ENCODE measurements at places on chromosomes 3 and 15.

DNA sequence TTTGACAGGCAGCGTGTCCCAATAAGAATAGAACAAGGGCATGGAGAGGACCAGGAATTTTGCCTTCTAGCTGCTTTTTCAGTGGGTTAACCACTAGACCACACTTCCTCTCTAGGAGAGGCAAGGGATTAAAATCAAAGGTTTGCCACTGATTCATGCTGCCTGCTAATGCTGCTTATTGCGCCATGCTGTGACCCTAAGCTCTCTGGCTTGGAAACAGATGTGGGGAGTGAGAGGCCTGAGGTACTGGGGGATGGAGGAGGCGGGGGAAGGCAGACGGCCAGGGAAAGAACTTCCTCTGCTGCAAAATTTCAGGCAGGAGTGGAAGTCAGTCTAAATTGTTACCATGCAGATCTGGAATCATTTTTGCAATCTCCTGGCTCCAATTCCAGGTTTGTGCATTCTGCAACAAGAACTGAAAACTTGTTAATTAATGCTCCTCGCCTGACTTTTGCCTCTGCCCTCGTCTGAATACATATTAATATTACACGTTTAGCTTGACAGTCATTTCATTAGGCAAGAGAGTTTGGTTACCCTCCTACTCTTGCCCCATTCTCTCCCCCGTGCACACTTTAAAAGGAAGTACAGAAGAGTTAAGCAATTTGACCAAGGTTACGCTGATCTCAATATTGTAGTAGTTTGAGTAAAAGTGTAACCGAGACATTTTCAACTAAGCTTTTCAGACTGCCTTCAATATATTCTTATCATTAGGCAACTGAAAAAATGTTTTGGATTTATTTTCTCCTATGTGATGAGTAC is 121.7 kb upstream of the SPRED1 start:
- no peak for DNase-seq

DNA sequence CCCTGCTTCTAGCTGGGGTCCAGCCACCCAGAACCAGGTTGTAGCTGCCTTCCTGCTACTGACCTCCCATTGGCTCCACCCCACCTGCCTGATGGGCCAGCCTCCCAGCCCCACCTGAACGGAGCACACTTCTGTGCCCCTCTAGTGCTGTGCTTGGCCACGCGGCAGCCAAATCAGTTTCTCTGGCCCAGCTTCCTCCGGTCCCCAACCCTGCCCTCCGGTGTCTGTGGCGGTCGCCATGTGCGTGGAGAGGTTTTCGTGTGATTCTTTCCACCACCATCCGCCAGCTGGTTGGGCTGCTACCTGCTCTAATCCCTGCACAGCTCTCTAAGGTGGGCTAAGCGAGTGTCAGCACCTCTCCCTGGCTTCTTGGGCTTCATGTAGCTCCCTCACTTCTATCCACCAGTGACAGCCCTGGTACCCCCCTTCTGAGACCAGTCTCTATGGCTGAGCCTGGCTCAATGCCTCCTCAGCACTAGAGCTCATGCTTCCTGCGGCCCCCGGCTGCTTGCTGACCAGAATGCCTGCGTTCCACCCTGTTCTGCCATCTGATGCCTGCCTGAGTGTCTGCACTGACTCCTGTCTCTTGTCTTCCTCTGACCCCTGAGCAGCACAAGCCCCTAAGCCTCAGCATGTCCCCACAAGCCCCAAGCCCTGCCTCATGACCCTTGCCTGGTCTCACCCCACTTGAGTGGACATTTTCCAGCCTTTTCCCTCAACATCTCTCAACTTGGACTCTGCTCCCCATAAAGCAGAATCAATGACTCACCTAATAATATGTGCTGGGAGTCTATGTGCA is 23.2 kb upstream of the MAGEF1 start:
- DNase-seq, result no peak

- DNase-seq, result no peak
These were observed 136.6 kb upstream of the PTX3 start for GRCh38 chr3:157300094-157300493.

DNA sequence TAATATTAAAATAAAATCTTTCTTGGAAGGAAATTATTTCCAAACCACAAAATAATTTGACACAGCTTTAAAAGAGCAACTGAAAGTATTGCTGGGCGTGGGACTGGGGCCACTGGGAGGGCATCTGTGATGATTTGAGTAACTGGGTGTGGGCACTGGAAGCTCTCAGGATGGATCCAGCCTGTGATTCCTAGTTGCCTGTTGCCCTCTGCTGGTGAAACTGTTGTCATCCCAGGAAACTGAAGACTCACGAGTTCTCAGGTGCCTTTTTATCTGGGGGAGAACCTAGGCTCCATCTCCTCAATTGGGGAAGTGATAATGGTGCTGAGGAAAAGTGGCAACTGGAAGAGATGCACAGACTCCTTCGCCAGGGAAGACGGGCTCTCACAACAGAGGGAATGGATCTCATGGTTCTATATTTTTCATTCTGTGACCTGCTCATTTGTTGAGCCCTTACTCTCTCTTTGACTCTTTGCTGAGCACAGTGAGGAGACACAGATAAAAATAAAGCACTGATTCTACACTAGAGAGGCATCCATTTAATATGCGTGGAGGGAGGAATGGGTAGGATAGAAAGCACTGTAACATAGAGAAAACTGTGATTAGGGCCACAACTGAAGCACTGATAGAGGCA is 61.6 kb downstream of the TPRG1 start:
- DNase-seq, result peak; percentile 46

DNA sequence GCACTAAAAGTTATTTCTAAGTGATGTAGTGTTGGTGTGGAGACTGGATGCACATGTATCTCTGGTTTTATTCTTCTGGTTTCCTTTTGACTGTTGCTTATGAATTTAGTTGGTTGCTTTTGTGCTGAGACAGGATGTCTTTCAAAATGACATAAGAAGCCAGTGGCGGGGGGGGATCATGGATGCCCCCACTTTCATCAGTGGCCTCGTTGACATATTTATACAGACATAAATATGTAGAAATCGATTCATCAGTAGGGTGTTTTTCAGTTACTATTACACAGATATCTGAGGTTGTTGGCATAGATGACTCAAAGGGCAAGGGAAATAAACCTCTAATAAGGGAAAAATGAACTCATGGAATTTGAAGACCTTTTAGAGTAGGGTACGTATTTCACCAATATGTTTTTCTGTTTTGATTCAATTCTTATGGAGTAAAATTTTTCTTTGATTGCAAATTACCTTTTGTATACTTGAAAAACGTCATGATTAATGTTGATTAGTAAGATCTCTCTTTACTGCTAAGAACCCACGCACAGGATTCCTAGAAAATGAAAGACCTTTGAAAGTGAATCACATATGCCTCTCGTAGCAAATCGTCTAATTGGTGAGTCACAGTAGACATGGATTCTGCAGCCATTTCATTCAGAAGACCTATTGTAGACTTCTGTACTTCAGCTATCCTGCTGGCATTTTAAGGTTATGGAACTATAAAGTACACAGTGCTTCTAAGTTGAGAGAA is 97.4 kb upstream of the RBMS3 start:
- no peak for DNase-seq

DNA sequence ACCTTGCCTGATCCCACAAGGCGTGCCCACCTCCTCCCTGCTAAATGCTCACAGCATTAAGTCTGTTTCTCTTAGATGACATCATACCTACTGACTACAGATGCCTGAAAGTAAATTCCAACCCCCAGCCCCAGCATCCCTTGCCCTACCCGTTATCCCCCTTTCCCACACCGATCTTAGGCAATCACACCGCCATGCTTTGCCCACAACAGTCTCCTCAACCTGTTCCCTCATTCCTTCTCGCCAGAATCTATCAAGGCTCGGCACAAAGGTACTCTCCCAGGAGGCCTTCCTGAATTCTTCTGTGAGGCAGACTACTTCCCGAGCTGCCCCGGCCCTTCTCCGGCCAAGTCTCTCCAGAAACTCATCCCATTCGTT is 789 bp upstream of the SEC61A1 start:
- no peak for DNase-seq

DNA sequence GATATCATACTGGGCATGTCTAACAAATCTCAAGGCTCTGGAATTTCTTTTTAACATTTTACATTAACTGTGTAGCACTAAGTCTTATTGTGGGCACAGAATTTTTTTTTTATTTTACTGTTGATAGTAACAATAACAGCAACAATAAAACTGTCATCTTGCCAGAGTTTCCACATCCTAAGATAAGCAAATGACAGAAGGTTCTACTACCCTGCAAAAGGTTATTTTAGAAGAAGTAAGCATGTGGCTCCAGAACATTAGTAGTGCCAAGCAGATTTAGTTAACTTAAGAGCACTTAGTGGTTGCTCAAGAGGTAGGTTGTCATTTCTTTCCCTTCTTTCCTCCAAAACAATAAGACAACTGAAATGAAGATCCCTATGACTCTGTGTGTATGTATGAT is 743.0 kb upstream of the CBLB start:
- no peak for DNase-seq

GRCh38 chr3:14907043-14907966 is 40.1 kb upstream of the NR2C2 start:
- no peak for DNase-seq

DNA sequence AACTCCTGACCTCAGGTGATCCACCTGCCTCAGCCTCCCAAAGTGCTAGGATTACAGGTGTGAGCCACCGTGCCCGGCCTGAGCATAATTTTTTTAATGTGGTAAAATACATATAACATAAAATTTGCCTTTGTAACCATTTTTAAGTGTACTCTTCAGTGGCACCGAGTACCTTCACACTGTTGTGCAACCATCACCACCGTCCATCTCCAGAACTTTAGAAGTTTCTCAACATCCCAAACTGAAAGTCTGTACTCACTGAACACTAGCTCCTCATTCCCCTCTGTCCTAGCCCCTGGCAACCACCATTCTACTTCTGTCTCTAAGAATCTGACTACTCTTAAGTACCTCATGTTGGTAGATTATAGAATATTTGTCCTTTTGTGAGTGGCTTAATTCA is 35.2 kb downstream of the LRIG1 start:
- DNase-seq, result no peak

GRCh38 chr3:147554332-147554731 is 145.2 kb downstream of the ZIC1 start:
- no peak for DNase-seq

GRCh38 chr3:46576879-46577278 is 10.8 kb upstream of the LRRC2 start:
- no peak for DNase-seq

DNA sequence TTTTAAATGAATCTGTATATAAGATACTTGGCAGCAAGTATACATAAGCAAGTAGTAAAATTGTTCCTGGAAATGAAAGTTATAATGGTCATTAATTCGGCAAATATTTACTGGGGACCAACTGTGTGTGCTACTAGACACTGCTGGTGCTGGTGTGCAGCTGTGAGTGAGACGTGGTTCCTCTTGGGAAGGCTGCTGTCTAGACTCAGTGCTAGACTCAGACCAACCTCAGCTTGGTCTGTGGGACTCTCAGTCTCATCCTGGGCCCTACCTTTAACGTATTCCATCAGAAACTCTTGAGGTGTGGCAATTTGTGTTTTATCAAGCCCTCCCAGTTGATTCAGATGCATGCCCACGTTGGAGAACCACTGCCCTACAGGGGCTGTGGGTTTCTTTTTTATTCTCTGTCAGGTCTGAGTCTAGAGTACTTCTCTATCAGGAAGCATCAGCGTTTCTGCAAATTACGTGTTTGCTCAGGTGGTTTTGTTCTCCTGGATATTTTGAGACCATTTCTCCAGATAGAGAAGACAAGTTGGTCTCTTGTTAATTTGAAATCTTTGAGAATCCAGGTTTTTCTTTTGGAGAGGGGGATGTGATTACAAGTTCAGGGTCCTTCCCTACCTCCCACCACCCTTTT is 6.8 kb downstream of the TLNRD1 start:
- DNase-seq, result no peak

GRCh38 chr15:64343222-64343621 is 12.8 kb downstream of the CSNK1G1 start:
- no peak for DNase-seq

- DNase-seq, result no peak
These were observed 145.4 kb upstream of the SLC24A5 start for GRCh38 chr15:47975427-47975826.

GRCh38 chr3:188349933-188350332 is 196.0 kb downstream of the LPP start:
- DNase-seq, result no peak

- no peak for DNase-seq
These were observed 660 bp downstream of the ZNF106 start for GRCh38 chr15:42490291-42490670.

DNA sequence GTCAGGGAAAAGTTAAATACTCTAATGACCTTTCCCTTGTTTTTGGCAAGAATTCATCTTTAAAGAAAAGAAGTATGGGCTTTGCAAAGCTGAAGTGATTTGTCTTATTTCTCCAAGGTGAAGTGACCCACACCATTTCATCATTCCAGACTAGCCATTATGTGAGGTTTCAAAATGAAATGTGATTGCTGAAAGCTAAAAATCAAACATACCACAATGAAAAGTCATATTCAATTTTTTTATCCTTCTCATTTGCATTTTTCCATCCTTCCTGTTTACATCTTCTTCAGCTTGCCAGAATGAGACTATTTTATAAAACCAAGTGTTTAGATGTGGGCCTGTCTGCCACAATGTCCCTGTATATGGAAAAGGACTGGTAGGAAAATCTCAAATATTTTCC is 142.3 kb upstream of the STRIT1 start:
- DNase-seq, result no peak

DNA sequence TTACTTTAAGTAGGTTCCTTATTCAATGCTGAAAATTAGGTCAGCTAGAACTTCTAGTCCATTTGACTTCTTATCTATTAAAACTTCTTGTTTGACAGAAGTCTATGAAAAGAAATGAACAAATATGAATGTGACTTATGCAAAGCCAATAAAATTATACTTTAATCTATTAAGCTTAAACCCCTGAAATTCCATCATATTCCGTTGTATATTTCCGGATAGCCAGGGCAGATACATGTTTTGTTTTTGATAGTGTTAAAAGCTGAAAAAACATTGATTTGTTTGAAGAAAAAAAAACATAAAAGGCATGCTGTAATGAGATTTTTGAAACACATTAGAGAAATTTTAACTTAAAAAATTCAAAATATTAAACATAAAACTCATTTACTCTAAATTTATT is 667.2 kb upstream of the NAALADL2 start:
- DNase-seq, result no peak

DNA sequence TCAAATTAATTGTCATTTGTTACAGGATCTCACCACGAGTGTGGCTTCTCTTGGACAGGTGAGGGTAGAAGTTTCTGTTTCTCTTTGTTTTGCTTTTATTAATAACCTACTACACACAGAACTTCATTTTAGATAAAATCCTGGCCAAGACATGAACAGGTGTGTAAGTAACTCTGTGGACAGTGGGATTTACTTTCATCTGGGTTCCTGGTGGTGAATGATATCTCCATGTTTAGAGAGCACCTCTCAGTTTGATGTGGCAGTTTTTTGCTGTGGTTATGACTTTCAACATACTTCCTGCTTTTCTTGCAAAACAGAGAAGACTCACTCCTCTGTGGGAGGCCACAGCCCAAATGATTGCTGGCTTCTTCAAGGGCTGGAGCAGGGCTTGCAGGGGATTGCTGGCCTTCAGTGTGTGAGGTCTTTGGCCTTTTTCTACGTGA is 71.1 kb upstream of the XCR1 start:
- no peak for DNase-seq

DNA sequence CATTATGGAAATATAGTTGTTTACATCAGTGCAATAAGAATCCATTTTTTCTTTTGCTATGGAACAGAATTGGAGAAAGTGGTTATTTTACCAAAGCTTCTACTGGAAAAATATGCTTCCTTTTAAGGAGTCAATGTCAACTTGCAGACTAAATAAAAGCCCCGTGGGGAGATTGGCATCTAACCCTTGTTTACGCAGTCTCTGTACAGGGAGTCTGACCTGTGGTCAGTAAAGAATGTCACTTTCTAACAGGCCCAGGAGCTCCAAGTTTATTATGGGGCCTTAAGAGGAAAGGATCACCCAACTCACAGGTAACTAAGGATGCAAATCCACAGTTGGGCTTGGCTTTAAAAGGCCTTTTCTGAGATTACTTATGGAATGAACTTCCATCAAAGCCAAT is 1751.2 kb downstream of the SI start:
- no peak for DNase-seq
